ENCODE measurements at places on chromosomes 13 and 19.

- DNase-seq = no peak
Observed at GRCh38 chr13:102905905-102906771, 60.3 kb downstream of the ERCC5 start.

DNA sequence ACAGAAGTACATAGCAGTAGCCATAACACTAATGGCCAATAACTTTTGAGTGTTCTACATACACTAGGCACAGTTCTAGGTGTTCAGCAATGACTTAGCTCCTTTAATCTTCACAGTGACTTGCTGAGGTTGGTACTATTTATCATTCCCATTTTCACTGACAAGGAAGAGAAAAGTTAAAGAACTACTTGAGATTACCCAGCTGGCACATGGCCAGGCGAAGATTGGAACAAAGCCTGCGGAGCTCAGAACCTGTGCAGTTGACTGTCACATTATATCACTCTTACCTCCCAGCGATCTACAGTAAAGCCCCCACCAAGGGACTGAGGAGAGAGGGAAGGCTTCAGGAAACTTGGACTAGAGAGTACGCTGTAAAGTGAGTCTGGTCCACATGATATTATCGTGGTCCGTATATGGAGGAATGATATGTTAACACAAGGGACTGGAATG lies 42.4 kb upstream of the WDFY2 start:
- no peak for DNase-seq

DNA sequence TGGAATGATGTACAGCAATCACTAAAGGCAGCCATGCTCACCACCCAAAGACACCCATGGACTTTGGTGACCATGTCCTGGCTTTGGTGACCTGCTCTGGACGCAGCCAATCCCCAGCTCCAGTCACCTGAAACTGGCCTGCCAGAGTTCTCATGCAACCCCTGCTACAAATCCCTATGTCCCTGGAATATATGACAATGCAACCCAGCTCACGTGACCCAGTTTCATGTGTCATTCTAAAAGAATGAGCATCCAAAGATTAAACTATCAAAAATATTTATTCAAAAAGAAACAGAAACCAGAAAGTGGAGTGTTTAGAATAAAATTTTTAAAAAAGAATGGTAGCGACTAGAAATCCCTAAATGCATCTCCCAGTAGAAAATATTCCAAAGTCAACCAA lies 203.3 kb upstream of the IRS2 start:
- no peak for DNase-seq

DNA sequence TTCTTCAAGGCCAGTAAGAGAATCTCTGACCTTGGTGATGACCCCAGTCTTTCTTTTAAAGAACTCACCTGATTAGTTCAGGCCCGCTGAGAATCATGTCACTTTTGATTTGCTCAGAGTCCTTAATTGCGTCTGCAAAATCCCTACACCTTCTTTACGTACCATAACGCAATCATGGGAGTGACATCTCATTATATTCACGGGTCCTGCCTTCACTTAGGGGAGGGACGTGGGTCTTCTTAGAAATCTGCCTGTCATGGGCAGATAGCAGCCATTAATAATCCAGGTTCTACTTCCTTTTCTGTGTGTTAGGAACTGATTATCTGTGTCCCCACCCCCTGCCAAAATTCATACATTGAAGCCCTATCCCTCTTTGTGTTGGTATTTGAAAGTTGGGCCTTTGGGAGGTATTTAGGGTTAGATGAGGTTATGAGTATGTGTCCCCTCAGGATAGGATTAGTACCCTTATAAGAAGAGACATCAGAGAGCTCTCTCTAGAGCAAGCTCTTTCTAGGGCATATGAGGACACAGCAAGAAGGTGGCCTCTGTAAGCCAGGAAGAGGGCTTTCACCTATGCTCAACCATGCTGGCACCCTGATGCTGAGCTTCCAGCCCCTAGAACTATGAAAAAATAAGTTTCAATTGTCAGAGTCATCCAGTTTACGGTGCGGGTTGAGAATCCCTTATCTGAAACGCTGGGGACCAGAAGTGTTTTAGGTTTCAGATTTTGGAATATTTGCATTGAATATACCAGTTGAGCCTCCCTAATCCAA lies 9.9 kb downstream of the TPP2 start:
- no peak for DNase-seq

DNA sequence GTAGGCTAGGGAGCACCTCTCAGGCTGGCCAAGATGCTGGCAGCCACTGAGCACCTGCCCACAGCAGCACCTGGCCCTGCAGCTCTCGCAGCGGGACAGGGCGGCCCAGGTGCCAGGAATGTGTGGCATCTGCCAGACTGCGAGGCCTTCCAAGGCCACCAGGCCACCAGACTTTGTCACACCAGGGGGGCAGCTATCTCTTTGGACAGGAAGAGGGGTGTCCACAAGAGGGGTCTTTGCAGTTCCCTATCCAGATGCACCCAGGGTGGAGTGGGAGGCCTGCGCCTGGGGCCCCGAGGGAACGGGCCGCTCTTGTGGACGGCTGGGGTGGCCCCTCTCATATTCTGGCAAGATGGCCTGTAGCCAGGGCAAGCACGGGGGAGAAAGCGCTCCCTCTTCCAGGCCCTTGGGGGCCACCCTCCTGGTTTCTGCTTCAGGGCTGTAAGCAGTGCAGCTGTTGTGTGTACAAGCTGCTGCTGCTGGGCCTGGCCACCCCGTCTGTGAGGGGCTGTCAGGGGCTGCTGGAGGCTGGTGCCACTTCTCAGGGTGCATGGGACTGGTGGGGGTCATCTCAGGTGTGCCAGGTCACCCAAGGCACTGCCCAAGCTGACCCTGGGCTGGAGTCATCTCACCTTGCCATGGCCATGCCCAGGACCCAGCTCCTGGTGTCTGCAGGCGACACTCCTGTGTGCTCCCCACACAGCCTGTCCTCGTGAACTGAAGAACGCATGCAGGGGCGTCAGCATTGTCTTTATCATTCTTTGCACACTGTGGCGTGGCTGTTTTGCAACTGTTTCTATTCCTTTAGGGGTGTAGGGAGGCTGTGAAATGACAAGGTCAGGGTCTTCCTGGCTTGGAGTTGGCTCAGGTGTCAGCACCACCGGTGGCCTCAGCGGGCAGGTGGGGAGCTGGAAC lies 1.8 kb downstream of the TEX29 start:
- no peak for DNase-seq

DNA sequence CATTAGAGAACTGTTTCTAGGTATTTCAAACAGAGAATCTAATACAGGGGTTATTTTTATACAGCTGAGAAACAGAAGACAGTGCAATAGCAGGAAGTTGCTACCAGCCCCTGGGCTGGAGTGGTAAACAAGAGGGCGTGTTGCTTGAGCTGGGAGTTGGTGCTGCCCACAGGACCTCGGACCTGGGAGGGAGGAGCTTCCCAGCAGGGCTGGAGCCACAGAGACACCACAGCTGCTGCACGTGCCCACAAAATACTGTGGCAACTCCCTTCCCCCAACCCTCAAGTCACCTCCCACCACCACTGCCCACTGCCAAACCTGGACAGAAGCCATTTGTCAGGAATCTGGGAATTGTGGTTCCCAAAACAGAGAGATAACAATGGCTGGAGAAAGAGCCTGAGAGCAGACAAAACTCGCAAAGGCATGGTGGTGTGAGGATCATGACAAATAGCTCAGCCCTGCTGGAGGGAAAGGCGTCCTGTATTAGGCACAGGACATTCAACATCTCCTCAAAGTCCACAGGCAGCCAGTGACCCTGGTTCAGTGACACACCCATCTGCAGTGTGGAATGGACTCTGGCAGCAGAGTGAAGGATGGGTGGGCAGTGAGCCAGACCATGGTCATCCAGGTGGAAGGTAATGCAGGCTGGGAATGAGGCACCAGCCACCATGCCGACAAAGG lies 57.2 kb downstream of the SPATA13 start:
- peak; percentile 13 for DNase-seq

DNA sequence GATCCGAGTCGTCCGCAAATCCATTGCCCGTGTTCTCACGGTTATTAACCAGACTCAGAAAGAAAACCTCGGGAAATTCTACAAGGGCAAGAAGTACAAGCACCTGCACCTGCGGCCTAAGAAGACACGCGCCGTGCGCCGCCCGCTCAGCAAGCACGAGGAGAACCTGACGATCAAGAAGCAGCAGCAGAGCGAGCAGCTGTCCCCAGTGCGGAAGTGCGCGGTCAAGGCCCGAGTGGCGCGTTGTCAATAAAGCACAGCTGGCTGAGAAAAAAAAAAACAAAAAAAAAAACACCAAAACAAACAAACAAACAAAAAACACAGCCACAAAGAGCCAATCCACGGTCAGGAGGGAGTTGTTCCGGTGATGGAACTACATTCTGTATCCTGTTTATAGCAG lies 4.7 kb upstream of the GNA15 start:
- DNase-seq = no peak

DNA sequence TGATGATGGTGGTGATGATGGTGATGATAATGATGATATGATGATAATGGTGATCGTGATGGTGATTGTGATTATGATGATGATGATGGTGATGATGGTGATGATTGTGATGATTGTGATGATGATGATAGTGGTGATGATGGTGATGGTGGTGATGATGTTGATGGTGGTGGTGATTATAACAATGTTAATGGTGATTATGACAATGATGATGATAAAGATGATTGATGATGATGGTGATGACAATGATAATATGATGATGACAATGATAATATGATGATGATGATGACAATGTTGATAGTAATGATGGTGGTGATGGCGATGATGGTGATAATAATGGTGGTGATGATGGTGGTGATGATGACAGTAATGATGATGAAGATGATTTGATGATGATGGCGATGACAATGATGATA lies 34.1 kb upstream of the ZNF536 start:
- DNase-seq = no peak

DNA sequence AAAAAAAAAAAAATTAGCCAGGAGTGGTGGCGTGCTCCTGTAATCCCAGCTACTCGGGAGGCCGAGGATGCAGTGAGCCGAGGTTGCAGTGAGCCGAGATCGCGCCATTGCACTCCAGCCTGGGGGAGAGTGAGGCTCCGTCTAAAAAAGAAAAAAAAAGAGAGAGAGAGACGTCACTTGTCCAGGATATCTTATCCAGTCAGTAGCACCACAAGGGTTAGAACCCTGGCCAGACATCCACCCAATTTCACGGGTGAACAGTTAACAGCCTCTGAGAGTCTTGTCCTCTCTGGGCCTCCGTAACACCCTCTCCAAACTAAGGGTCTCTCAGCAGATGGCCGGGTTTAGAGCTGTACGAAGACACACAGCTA lies 917 bp upstream of the CLPTM1 start:
- DNase-seq = no peak

GRCh38 chr19:8684001-8684902 lies 14.3 kb downstream of the ACTL9 start:
- DNase-seq = no peak

DNA sequence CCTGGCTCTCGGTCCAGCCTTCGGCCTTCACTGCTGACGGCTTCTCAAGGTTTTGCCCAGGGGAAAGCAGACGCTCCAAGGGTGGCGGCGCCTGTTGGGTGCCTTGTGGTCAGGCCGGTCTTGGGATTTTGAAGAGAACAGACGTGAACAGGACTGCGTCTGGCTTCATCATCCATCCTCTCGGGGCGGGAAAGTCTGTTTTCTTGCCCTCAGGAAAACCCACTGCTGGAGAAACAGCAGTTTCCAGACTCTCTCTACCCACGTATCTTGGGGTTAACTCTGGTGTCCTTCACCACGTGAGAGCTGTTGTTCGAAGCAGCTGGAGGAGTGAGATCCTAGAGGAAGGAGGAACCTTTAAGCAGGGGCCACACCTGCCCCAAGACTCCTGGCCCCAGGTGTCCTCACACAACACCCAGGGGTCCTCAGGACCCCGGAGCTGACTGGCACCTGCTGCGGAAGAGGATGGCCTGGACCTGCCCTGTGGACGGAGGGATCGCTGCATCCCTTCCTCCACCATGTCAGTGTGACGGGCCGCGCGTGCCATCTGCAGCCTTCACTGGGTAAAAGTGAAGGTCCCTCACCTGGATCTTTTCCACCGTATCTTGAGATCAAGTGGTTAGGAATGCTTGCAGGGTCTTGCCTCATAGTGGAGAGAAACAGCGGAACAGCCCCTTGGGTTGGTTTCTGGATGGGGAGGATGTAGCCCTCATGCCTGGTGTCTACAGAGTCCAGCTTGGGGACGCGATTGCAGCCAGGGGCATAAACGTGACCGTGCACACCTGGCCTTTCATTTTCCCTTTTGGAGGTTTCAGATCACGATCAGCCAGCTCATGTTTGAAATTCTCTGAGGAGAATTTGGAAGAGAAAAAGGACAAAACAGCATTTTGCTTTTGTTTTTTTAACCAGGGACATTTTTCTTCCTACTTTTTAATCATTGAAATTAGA lies 69.5 kb upstream of the MCF2L start:
- DNase-seq = no peak

DNA sequence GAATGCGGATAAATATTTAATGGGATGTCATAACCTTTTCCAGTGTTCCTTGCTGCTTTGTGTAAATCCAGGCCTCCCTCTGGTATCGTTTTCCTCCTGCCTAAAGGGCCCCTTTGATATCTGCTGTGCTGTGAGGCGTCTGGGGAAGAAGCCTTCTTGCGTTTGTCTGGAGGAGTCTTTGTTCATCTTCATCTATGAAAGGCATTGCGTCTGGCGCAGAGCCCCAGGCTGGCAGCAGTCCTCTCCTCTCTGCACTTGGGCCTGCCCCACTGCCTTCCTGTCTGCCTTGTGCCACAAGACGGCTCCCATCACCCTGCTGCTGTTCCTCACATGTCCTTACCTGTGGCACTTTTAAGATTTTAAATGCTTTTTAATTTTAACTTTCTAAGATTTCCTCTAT lies 9.8 kb downstream of the PROZ start:
- no peak for DNase-seq

DNA sequence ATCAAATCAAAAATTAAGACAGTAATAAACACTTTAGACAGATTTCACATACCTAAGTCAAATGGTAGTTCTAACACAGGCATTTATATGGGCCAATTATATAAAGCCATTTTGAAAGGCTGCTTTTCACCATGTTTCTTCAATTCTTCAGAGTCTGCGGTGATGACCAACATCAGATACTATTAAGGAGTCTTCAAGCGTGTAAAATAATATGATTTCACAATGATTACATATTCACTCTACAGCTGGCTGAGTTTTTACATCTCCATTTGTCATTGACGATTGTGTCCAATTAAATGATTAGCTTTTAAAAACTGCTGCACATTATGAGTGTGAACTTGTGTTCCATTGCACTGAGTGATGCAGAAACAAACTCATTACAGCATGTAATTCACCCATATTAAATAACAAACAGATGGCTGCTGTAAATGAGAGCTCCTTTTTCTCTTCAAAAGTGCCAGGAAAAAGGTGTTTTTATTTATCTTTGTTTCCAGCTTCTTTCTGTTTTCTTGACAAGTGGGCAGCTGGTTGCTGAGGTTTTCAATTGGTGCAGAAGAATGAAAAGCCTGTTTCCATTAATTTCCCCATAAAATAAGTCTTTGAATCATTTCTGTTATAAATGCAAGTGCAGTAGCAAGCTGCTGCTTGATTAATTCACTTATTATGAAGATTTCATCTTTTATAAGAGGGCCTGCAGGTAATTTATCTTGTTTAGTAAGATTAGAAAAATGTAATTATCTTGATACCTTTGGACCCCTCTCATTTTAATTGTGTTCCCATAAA lies 676.1 kb upstream of the KLHL1 start:
- no peak for DNase-seq
